H4 (cell line): ENCODE measurements at places on chromosomes 3 and 15. TPM values are rescaled to one million over a fixed set of nuclear protein-coding genes. Genes with fewer than 3 reads are reported as not detected.

GRCh38 chr3:55500555-55501330 lies 13.6 kb upstream of the WNT5A start:
- DNase-seq = no peak

GRCh38 chr3:20574746-20575145 lies 388.7 kb upstream of the SGO1 start:
- no peak for DNase-seq

The PLA2G4B gene
- total RNA-seq = 0.62 TPM in 1 of 2 replicates, not detected in the other

- DNase-seq = peak; percentile 35
Measured at GRCh38 chr15:66830358-66830757, 128.3 kb downstream of the SMAD6 start.

- DNase-seq = no peak
Measured at GRCh38 chr15:80036071-80036470, 23.4 kb upstream of the ZFAND6 start.

The POC1A gene
- 5.9 and 8.1 TPM in 2 replicates for total RNA-seq

- no peak for DNase-seq
Measured at GRCh38 chr3:97705764-97706163, 58.8 kb upstream of the ARL6 start.

GRCh38 chr15:69400850-69401249 lies 13.3 kb upstream of the KIF23 start:
- DNase-seq = no peak

- no peak for DNase-seq
Measured at GRCh38 chr3:73832426-73832825, 207.7 kb upstream of the PDZRN3 start.

DNA sequence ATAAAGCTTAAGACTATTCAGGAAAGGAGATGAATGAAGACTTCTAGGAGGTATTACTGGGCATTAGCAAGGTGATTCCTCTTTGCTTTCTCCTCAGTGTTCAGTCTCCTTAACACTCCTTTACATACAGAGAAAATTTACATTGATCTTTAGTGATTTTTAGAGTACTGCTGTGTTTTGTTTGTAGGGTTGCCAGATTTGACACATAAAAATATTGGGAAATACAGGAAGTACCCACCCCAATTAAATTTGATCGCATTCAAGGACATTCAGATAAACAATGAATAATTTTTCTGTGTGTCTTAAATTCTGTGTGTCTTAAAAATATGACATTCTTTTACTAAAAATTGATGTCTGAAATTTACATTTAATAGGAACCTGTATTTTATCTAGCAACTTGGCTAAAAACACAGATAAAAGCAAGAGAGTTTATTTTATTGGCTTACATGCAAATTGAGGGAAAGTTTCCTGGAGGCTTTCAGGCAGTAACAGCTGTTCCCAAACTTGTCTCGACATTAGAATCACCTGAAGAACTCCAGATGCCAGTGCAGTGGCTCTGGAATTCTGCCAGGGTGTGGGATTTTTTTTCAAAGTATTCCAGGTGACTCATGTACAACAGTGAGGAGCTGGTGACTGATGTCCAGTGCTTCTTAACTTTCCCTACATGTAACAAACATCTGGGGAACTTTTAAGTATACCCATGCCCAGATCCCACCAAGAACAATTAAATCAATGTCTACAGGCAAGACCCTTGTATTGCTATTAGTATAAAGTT lies 23.4 kb upstream of the PLOD2 start:
- peak; percentile 21 for DNase-seq

The ITIH3 gene
- not detected in 2 replicates for total RNA-seq

DNA sequence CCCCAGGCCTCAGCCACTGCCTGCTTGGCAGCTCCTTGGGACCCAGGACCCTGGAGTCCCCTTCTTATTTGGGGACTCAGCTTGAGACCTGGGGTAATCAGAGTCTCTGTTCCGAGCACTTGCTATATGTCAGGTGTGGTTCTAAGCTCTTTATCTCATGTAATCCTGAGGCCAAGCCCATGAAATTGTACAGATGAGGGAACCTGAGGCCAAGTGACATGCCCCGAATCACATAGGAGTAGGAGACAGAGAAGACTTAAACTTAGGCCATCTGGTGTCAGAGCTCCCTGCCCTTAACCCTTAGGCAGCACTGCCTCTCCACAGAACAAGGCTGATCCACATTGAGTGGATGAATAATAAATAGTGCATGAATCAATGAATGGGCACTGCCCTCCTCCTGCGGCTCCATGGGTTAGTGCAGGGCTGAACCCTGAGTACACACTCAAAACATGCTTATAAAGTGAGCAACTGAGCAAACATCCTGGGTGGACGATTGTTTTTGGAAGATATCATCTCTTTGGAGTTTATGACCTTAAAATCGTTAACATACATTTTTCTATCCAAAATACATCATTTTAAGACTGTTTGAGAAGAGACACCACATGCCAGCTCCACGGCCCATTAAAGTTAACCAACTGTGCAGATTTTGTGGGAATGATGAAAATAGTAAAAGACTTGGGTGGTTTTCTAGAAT lies 33.2 kb upstream of the IQSEC1 start:
- no peak for DNase-seq

The SLC22A14 gene
- total RNA-seq = not detected in 2 replicates

The DAZL gene
- total RNA-seq = not detected in 2 replicates

GRCh38 chr3:50167069-50167840 lies 12.1 kb downstream of the SEMA3F start:
- DNase-seq = no peak

The ISL2 gene
- total RNA-seq = 2.3 and 4.2 TPM in 2 replicates

- no peak for DNase-seq
Measured at GRCh38 chr3:185056908-185057307, 96.0 kb downstream of the C3orf70 start.

GRCh38 chr3:123733805-123734526 lies 149.1 kb upstream of the HACD2 start:
- DNase-seq = peak; percentile 64

The MOBP gene
- 0.17 TPM in 1 of 2 replicates, not detected in the other for total RNA-seq

The ACKR4 gene
- not detected in 2 replicates for total RNA-seq

- no peak for DNase-seq
Measured at GRCh38 chr3:165195640-165196576, at the start of gene SLITRK3. SLITRK3 (minus strand) TSS chr3:165196384; CDS start chr3:165190830, 5,554 bp downstream.

GRCh38 chr3:126551121-126551838 lies 7.5 kb downstream of the C3orf22 start:
- no peak for DNase-seq
